CD4-positive, alpha-beta T cell treated with Interleukin-10 for 1 hour (primary cell): ENCODE measurements at places on chromosomes 7 and 10.

- no peak for DNase-seq
Observed at GRCh38 chr7:96870185-96870584, 135.2 kb upstream of the DLX6 start.

- no peak for DNase-seq
Observed at GRCh38 chr10:97056003-97056630, 129.6 kb downstream of the SLIT1 start.

- no peak for DNase-seq
Observed at GRCh38 chr10:103067956-103068355, 125.1 kb downstream of the NT5C2 start.

- DNase-seq: no peak
Observed at GRCh38 chr10:70055550-70055949, 2.9 kb downstream of the MACROH2A2 start.

- DNase-seq: no peak
Observed at GRCh38 chr10:69253171-69253570, 25.1 kb upstream of the HK1 start.

DNA sequence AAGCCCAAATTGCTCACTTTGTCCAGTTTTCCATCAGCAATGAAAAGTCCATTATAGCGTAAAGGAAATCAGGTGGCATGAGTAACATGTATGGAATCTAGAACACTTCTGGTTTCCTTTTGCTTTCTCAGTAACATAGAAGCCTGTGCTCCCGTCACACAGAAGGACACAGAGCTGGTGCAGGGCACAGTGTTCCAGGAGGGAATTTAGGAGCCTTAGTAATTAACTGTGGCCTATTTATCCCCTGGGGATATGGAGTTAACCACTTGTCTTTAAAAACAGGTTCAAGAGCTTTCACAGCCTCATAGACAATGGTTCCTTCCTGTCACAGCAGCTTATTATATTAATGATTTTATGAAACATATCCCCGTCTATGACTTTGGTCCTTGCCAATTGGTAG is 189.9 kb downstream of the NEBL start:
- no peak for DNase-seq

DNA sequence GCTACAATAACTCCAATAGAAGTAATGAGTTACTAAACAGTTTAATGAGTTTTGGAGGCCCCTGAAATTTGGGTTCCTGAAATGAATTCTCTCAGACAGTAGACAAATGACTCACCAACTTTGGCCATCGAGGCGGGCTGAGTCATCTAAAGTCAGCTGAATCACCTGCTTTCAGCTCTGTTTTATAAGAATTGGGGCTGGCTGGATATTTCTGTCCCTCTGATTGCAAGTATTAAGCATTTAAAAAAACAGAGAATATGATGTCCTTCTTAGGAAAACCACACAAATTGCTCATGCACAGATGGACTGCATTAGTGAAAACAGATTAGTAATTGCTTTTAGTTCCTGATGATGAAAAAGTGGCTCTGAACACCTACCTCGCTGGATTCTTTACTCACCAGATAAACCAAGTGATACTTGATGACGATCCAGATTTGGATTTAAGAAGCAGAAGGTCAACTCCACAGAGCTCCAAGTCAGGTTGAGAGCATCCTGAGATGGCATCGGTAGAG is 59.1 kb downstream of the ZNF365 start:
- no peak for DNase-seq

- no peak for DNase-seq
Observed at GRCh38 chr7:111678986-111679385, 116.7 kb upstream of the IMMP2L start.

DNA sequence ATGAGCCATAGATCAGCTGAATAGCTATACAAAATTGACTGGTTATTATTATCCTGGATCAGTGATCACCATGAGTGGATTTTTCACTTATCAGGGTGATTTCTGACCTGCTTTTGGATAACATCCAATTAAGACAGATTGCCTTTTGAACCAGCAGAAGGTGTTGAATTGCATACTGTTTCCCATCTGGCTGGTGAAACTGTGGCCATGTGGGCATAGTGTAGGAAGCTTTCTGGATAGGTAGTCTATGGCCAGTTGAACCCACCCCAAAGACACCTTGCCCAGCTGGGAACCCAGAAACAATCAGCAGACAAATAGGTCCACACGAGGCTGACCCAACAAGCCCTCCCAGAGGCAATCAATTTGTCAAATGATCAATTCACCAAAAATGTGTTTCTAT is 29.3 kb downstream of the DNAJC12 start:
- DNase-seq: no peak

- peak; percentile 6 for DNase-seq
Observed at GRCh38 chr10:123295644-123296043, 141.4 kb downstream of the BUB3 start.

DNA sequence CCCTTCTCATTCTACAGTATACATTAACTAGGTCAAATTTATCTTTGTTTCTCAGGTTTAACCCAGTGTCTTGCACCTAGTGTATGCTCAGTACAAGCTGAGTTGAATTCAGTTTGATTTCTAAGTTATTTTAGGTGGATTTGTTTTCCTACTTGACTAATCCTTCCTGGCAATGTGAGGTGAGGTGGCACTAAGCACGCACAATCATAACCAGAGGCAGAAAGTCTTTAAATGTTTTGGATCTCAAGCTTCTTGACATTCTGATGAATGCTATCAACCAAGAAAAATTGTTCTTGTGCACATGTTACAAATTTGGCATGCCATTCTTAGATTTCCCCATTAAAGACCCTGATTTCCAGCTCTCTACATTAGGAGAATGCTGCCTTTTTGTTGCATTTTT is 3.2 kb downstream of the BZW2 start:
- no peak for DNase-seq

- no peak for DNase-seq
Observed at GRCh38 chr10:11861811-11862428, 38.8 kb downstream of the PROSER2 start.

GRCh38 chr7:55030314-55030713 is 11.5 kb downstream of the EGFR start:
- no peak for DNase-seq

GRCh38 chr7:68038621-68039314 is 1042.1 kb downstream of the TYW1 start:
- DNase-seq: no peak

GRCh38 chr10:124096494-124096893 is 3.1 kb upstream of the CHST15 start:
- no peak for DNase-seq

- DNase-seq: no peak
Observed at GRCh38 chr10:114386452-114386851, 17.9 kb downstream of the AFAP1L2 start.

- DNase-seq: peak; percentile 47
Observed at GRCh38 chr10:129877773-129878371, 86.2 kb downstream of the EBF3 start.

- DNase-seq: no peak
Observed at GRCh38 chr10:45454262-45454661, 80.2 kb downstream of the ALOX5 start.

GRCh38 chr7:18610331-18610948 is 114.9 kb downstream of the HDAC9 start:
- no peak for DNase-seq

- DNase-seq: no peak
Observed at GRCh38 chr7:49791088-49791741, 17.8 kb downstream of the VWC2 start.

GRCh38 chr10:103276896-103277712 is at the start of gene INA:
Gene INA (plus strand): TSS chr10:103277138. CDS start chr10:103277212, 74 bp downstream.
- DNase-seq: no peak

DNA sequence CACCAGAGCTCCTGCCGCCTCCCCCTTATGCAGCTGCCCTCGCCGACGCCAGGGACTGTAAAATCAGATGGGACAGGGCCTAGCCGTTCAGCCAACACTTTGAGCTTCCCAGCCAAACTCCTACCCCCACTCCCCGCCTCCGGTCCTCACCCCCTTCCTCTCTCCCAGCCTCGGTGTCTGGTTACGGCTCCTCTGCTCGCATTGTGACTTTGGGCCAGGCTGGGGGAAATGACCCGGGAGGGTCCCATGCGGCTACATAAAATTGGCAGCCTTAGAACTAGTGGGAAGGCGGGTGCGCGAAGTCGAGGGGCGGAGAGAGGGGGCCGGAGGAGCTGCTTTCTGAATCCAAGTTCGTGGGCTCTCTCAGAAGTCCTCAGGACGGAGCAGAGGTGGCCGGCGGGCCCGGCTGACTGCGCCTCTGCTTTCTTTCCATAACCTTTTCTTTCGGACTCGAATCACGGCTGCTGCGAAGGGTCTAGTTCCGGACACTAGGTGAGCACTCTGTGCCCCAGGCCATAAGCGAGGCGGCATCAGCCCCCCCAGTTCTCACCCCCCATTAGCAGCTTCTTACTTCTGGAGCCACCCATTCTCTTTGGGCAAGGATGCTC is at the start of gene KAZALD1:
Gene KAZALD1, plus strand, starts transcription at position 366 of the 608 bp plus-strand sequence. CDS start 604 bp downstream, outside the sequence.
- DNase-seq: no peak

- no peak for DNase-seq
Observed at GRCh38 chr7:128422037-128422436, 12.3 kb upstream of the IMPDH1 start.

DNA sequence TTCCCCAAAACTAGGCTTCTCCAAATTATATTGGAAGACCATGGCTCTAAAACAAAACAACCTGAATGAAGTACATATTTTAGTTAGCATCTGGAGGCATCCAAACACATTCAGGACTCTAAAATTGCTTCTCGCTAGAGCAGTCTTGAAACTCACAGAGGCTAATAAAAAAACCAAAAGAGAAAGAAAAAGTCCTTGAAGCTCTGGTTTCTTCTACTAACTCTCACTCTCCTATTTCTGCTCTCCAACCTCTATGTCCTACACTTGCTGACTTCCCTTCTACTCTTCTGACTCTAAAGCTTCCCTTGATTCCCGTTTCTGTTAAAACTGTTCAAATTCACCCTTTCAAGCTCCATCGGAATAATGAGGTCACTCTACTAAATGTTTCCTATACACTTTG is 370.7 kb upstream of the HPS1 start:
- no peak for DNase-seq
